ENCODE measurements at places on chromosomes 1 and 21.

DNA sequence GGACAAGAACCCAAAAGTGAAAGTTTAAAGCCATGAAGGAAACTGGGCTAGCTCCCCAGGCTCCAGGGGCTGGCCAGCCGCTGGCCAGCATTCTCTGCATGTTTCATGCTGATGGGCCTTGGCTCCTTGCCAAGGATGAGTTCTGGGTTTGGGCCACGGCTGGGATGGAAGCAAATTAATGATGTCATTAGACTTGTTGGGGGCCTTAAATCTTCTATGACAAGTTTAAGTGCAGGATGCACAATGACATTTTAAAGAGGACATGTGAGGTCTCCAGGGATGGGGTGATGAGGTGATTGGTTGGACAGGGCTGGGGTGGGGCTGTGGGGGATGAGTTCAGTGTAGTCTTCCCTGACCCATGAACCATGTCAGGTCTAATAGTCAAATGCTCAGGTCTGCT is 199.6 kb downstream of the TRABD2B start:
- DNase-seq, result no peak

DNA sequence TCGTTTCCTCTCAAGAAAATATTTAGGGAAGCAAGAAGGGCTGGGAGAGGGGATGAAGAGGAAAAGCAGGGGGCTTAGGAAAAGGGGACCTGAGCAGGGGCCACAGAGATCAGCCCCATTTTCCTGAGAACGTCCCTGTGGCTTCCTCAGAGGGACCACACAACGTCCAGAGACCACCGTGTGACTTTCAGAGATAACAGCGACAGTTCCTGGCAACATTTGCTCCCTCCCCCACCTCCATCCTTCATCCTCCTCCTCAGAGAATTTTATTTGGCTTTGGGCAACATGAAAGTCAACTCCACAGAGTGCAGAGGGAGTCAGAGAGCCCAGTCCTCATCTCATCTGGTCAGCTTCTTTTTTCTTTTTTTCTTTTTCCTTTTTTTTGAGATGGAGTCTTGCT is 50.9 kb downstream of the RUNX1 start:
- no peak for DNase-seq

- DNase-seq, result no peak
Observed at GRCh38 chr1:25707280-25708016, 90.9 kb downstream of the MAN1C1 start.

- no peak for DNase-seq
Observed at GRCh38 chr21:36210779-36211659, 54.4 kb downstream of the DOP1B start.

DNA sequence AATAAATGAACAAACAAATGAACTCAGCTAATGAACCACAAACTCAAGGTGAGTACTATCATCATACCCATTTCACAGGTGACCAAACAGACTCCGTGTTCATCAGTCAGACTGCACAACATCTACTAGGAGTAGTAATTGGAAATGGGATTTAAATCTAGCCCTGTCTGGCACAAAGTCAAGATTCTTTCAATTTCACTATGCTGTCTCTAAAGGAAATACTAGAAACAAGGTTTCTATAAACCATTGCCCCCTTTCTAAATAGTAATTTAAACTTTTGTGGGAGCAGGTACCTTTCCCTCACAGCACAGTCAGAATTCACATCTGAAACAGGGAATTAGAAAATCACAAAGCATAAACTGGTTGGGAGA is 160.3 kb downstream of the TGFBR3 start:
- DNase-seq, result no peak

GRCh38 chr21:42475036-42475435 is 21.0 kb downstream of the RSPH1 start:
- peak; percentile 9 for DNase-seq

GRCh38 chr1:79781261-79781660 is 774.7 kb upstream of the ADGRL4 start:
- no peak for DNase-seq

All from suprapubic skin (tissue), 4 donors.